ENCODE measurements at places on chromosomes 1 and 21.
A peak's percentile ranks its signal among the peaks of the same experiment; 100 is the strongest.

DNA sequence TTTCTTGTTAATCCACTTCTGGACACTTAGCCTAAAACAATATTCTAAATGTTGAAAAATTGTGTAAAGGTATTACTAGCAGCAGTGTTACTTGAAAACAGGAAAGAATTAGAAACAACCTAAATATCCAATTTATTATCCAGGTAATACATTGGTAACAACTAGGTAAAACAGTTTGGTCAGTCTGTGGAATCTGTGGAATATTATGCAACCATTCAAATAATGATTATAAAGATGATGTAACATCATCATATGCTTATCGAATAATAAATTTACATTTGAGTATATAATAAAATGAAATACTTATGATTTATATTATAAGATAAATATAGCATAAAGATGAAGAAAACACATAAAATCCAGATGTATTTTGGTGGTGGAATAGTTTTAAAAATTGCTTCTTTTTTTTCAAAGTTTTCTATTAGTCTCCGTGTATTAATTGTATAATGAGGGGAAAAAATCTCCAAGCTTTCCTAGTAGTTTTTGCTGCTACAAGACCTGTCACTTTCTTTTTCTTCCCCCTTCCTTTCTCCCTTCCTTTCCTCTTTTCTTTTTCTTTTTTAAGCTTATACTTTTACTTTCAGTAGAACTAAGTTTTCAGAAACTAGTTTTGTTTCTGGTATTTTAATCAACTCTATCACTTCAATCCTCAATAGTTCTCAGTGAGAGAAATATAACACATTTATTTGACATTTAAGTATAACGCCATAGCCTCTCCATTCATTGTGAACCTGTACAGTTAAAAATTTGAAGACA lies 197.8 kb upstream of the HMCN1 start:
- DNase-seq, result no peak

- DNase-seq, result no peak
Measured at GRCh38 chr1:65176056-65176450, 28.1 kb downstream of the AK4 start.

DNA sequence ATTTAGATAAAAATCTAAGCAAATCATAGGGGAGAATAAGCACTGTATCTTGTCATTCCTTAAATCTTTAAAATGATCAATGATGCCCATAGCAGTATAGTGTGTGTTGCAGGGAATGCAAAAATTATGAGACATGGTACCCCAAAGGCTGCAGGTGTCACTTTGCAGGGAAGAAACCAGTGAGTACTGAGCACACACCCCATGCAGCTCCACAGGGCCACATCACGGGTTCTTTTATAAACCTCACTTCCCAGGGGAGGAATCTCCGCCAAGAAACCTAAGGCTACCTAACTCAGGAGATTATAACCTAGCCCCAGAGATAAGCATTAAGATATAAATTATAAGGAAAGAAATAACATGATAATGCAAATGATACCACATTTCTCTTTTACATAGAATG lies 115.6 kb downstream of the APP start:
- no peak for DNase-seq

DNA sequence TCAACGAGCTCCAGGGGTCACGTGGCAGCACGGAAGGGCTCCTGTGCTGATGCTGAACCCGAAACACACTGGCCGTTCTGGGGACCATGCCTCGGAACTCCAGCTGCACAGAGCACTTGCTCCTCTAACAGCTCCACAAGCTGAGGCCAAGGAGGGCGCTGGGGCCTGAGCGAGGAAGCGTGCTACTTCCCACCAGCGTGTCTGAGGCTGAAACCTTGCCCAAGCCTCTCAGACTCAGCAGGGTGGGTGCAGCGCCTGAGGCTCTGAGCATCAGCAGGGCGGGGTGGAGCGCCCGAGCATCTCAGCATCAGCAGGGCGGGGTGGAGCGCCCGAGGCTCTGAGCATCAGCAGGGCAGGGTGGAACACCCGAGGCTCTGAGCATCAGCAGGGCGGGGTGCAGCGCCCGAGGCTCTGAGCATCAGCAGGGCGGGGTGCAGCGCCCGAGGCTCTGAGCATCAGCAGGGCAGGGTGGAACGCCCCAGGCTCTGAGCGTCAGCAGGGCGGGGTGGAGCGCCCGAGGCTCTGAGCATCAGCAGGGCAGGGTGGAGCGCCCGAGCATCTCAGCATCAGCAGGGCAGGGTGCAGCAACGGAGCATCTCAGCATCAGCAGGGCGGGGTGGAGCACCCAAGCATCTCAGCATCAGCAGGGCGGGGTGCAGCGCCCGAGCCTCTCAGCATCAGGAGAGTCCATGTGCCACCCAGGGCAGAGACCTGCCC lies 9.6 kb downstream of the WRAP73 start:
- DNase-seq, result no peak

DNA sequence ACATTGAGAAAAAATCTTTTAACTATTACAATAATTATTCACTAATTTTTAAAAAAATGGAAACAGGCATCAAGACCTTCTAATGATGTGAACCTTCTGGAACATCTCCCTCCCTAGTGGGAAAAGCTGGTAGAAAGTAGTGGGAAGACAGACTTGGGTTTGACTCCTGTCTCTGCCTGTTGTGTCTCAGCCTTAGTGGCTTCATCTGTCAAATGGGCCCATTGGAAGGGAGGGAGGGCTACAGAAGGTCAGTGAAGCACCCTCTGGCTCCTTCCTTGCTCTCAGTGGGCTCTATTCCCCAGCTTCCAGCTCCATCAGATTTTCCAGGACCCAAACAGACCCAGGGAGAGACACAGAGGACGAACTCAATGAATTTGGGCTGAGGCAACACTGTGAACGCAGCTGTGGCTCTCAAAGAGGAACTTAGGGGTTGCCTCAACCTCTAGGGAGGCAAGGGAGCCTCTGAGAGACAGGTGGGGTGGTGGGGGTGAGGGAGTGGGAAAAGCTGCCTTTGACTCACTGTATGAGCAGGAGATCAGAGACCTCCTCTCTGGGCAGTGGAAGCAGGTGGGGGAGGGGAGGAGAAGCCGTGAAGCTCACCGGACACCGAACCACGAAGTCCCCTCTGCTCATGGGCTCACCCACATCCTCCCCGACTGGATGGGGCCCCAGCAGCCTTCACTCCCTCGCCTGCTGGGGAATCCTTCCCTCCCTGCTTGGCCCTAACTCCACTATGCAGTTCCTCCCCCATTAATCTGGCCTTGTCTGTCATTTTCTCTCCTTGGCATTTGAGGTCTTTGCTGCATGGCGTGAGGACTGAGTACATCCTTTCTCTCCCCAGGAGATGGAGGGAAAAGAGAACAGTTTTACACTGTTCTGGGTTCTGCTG lies 4.5 kb downstream of the CNR2 start:
- DNase-seq, result no peak

DNA sequence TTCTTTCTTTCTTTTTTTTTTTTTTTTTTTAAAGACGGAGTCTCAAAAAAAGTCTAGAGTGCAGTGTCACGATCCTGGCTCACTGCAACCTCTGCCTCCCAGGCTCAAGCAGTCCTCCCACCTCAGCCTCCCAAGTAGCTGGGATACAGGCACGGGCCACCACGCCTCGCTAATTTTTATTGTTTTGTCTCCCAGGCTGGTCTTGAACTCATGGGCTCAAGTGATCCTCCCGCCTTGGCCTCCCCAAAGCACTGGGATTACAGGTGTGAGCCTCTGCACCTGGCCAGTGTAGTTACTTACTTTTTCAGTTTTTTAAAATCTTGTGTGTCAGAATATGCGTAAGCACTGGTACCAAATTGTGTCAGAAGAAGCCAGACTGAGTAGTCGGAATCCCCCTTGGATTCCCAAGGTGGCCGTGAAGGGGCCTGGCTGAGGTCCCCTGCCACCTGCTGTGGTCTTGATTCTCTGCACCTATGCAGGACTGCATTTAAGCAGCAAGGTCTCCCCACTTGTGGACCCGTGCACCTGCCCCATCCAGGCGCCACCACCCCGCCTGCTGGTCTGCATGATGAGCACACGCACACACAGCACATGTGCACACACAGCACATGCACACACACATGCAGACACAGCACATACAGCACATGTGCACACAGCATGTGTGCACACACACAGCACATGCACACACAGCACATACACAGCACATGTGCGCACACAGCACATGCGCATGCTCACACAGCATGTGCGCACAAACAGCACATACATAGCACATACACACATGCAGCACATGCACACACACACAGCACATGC lies 47.5 kb downstream of the PCNT start:
- DNase-seq, result no peak

GRCh38 chr1:65674522-65674921 lies 118.2 kb upstream of the PDE4B start:
- DNase-seq, result no peak

- DNase-seq, result no peak
Measured at GRCh38 chr1:64921771-64922170, 44.6 kb downstream of the JAK1 start.

DNA sequence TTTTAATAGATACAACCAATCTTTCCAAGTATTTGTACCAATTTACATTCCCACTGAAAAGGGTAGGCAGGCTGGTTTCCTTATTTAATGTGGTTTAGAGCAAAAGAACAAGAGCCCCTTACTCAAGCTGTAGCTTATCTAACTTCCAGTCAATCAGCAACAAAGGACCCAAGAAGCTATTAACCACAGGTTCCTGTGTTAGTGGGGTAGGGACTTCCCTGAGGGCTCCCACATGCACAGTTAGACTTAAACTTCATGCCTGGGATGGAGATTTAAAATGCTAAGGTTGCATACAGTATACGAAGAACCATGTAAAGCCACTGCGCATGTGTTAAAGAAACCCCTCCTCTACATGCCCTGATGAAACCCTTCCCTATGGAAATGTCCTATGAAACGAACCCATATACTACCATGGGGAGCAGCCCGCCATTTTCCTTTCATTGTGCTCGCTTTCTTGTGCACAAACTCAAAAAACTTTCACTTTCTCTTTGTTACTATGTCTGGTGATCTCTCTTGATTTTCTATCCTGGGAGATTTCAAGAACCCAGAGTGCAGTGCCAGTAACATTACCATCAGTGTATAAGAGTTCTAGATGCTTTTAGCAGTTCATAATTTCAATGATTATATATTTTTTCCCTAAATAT lies 23.3 kb upstream of the ST6GALNAC5 start:
- no peak for DNase-seq

DNA sequence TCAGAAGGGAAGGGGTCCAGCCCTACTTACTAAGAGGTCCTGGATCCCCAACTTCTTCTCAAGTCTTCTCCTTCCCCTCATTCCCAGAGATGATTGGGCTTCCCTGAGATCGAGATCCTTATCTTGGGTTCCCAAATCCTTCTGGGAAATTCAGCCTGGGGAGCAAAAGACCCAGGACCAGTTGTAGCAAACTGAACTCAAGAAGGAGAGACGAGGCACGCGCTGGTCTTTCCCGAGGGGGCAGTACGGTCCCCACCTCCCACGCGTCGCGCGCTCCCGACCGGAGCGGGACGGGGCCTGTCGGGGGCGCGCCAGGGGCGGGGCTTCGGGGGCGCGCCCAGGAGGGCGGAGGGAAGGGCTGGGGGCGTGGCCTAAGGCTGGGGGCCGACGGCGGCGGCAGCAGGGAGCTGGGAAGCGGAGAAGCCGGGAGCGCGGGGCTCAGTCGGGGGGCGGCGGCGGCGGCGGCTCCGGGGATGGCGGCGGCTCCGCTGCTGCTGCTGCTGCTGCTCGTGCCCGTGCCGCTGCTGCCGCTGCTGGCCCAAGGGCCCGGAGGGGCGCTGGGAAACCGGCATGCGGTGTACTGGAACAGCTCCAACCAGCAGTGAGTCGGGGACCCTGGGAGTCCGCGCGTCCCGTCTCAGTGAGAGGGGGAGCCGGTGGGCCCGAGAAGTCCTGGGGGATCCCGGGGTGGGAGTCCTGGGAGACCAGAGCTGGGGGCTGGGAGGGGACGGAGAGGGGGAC lies at the start of gene EFNA3:
TSS of gene EFNA3 (plus strand) at position 369 of the 741 bp plus-strand sequence. CDS start at position 474, 105 bp downstream.
- peak; percentile 32 for DNase-seq

DNA sequence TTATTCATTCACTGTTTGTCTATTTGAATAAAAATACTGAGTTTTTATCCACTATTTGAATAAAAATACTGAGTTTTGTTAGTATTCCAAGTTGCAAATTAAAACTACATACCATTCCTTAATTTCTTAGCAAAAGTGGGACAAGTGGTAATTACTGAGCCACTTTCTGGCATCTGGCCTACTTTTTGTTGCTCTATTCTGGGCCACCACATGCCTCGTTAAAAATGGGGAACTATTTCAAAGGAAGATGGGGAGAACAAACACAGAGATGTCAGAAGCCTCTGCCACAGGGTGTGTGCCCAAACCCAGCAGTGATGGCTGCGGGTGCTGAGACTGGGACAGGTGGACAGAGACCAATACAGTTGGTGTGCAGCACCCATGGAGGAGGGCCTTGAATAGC lies 14.6 kb downstream of the PIGP start:
- no peak for DNase-seq

DNA sequence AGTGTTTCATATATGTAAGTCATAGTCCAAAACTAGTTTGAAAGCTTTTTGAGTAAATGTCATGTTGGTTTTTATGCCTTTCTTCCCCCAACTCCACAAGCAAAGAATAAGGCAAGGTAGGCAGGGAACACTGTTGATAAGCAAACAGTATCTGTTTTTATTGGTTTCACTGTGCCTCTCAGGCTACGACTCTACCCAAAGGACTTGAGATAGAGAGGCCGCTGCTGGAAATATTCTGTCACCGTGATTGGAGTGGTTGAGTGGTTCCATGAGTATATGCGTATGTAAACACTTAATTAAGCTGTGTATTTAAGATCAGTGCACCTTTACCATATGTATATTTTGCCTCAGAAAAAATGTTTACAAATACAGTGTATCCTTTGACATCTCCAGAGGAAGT lies 138.1 kb upstream of the KIF26B start:
- no peak for DNase-seq
